ENCODE measurements at places on chromosomes 2 and 18.

DNA sequence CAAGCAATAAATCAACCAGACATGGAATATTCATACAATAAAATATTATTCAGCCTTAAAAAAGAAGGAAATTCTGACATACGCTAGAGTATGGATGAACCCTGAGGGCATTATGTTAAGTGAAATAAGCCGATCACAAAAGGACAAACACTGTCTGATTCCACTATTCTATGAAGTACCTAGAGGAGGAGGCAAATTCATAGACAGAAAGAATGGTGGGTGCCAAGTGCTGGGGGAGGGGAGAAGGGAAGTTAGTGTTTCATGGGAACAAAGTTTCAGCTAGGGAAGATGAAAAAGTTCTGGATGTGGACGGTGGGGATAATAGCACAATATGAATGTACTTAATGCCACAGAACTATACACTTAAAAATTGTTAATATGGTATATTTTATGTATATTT lies 19.8 kb downstream of the SMAD7 start:
- no peak for DNase-seq

DNA sequence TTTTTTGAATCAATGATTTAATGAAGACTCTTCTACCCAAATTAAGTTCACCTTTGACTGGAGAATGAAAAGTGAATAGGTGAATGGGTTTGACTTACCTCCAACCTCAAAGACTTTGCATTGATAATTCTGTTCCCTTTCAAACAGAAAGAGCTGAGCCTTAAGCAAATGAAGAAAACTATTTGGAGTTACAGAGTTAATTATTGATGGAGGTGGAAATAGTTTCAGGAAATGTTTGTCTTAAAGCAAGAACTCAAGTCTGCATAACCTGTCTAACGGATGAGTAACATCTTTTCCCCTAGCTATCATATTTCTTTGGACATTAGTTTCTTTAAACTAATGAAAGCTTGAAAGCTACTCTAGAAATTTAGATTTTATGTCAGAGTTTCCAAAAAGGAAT lies 166.5 kb downstream of the CERS6 start:
- DNase-seq = no peak

- DNase-seq = no peak
Observed at GRCh38 chr2:197628043-197628500, 47.3 kb downstream of the RFTN2 start.

- no peak for DNase-seq
Observed at GRCh38 chr2:161947836-161948235, 126.2 kb downstream of the DPP4 start.

DNA sequence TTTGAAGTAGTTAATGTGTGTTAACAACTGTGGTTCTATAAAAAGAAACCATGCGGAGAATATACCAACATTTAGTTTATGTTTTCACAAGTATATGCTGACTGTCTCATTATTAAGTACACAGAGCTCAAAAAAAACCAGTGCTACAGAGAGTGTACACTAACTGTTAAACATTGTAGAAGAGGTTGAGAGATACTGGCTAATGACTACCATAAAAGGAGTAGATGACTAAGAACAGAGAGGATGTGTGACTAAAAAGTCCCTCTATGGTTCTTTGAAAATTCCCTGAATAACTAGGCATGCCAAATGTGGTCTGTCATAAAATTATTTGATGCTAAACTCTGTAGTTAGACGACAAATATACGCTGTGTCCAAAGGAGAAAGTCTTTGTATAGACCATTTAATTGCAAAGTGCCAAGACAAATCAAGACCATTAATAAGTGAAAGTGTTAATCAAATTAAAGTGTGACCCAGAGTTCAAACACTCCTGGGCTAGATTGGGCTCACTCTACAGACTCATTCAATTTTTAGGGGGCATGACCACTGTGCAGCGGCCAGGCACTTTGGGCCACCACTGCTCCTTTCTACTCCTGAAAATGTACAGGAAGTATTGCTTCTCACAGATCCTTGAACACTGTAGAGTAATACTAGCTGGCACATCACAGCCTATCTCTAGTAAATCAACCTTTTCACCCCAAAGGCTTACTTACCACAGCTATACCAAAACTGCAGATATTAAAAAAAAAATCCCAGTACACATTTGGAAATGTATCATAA lies 45.1 kb upstream of the SERTAD2 start:
- no peak for DNase-seq

GRCh38 chr2:238549866-238550265 lies 123.1 kb downstream of the ASB1 start:
- DNase-seq = no peak

DNA sequence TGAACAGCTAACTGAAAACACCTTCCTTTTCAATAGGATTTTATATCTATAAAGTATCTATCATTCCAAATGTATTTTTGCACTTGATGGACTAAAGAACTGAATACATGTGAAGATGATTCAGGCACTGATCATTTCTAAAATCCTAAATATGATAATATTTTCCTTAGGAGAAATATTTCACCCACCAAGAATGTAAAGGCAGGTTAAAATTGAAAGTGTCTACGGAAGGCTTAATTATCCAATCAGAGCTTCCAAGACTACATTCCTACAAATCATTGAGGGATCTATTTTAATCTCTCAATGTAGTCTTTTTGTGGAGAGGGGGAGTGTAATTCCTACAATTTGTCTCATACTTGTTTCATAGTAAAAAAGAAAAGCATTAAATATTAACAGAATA lies 3.6 kb downstream of the GALNT3 start:
- no peak for DNase-seq

DNA sequence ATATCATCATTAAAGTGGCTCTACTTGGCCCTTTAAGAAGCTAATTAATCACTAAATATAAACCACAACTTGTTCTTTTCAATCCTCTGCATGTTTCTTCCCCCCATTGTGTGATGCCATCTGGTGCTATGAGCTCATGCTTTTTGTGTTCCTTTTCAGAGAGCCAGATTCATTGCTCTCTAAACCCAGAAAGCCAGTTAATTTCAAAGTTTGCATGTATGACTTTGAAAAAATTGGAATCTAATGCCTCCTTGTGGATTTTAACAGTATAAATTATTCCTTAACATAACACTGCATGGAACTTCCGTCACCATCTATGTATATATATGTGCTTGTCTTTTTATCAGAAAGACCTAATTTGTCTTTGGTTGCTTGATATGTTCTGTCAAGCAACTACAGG lies 31.1 kb downstream of the TMEM178A start:
- no peak for DNase-seq

GRCh38 chr2:70692256-70692655 lies 75.7 kb downstream of the ADD2 start:
- no peak for DNase-seq

GRCh38 chr2:100948942-100949811 lies 52.9 kb upstream of the RPL31 start:
- no peak for DNase-seq

GRCh38 chr2:128593879-128594650 lies 275.4 kb upstream of the HS6ST1 start:
- no peak for DNase-seq

DNA sequence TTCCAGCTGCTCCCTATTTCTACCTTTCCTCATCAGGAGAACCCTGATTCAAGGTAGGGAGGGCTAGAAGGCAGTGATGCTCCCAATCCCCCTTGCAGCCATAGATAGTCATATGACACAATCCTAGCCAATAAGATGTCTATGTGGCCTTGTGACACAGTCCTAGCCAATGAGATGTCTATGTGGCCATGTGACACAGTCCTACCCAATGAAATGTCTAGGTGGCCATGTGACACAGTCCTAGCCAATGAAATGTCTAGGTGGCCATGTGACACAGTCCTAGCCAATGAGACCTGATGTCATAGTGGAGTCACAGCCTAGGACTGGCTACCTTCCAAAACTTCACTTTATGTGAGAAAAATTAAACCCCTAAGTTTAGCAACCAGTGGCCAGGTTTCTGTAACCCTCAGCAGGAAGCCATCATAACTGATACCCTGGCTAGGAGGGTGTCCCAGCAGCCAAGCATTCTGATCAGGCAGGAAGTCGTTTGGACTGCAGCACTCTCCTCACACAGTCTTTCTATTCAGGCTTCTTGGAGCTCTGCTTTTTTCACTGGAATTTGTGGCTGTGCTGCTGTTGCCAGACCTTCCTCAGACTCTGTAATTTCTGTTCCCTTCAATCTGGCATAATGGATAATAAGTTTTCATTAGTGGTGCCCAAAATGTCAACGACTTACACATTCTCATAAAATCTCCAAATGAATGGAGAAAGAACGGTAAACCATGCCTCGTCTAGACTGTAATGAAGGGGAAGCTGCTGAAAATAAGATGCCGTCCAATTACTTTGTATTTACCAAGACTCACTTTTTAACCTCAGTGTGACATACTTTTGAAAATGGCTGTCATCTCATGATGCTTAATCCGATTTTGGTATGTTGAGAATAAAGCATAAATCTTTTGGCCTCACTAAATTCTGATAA lies 165.0 kb upstream of the NCKAP5 start:
- DNase-seq = no peak

Measured in right forelimb (tissue), 1 donor.